SK-N-SH treated with all-trans-retinoic acid at 6 μM for 48 hours (cell line): ENCODE measurements at places on chromosomes 16 and 17.

- no peak for ATAC-seq
Observed at GRCh38 chr17:48711128-48711527, 11.2 kb downstream of the PRAC1 start.

GRCh38 chr17:3911271-3912053 lies 4.8 kb downstream of the P2RX1 start:
- no peak for ATAC-seq

GRCh38 chr17:80108036-80108971 lies 6.9 kb downstream of the GAA start:
- ATAC-seq: no peak

GRCh38 chr16:84215531-84215930 lies 24.3 kb downstream of the KCNG4 start:
- peak; percentile 90 for ATAC-seq

GRCh38 chr17:80558046-80558445 lies 13.4 kb downstream of the RPTOR start:
- no peak for ATAC-seq

DNA sequence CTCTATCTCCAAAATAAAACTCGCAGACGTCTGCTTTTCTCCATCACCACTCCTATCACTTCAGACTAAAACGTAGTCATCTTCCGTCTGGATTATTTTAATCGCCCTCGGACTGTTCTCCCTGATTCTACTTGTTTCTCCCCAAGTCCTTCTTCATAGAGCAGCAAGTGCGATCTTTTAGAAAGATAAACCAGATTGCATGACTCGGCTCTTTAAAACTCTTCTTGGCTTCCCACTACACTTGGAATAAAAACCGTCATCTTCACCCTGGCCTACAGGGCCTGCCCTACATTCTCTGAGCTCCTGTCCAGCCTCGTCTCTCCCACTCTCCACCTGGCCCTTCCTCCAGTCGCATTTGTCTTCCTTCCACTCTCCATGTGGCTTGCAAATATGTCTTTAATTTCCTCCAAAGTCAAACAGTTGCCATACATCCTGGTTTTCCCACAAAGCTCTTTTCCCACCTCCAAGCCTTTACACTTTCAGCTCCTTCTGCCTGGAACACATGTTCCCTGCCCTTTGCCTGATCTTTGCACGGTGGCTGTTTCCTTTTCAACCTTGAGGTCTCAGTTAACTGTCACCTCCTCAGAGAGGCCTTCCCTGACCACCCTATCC lies 70.5 kb upstream of the DHX40 start:
- ATAC-seq: no peak

GRCh38 chr17:40316571-40317344 lies 7.8 kb downstream of the RARA start:
- ATAC-seq: peak; percentile 30

GRCh38 chr16:89242795-89243200 lies 25.3 kb downstream of the ZNF778 start:
- no peak for ATAC-seq

DNA sequence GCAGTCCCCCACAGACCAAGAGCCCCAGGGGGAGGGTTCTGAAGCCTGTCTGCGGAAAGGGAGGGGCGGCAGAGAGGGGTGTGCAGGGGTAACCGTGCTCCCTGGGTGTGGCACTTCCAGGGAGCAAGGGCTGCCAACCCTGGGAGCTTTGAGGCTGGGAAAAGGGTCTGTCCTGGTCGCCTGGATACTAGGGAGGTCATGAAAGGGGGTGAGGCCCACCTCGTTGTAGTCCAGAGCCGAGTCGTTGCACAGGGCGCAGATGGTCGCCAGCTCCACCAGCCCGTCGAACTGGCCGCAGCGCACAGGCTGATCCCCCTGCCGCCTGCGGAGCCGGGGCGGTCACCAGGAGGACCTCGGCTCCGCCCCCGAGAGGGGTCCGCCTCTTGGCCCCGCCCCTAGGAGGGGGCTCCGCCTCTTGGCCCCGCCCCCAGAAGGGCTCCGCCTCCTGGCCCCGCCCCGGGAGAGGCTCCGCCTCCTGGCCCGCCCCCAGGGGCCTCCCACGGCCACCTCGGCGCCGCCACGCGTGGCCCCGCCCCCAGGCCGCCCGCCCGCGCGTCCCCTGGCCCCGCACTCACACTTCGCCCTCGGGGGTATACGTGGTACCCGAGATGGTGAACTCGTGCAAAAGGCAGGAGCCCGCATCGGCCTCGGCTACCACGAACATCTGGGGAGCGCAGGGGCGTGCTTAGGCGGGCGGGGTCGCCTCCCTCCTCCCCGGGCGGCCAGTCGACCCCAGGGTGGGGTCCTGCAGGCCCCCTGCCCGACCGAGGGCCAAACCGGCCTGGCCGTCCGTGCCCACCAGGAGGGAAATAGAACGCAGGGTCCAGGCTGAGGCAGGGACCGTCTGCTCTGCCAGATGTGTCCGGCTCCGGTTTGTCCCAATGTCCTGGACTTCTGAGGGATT lies 19.5 kb downstream of the ATP2A3 start:
- peak; percentile 91 for ATAC-seq

DNA sequence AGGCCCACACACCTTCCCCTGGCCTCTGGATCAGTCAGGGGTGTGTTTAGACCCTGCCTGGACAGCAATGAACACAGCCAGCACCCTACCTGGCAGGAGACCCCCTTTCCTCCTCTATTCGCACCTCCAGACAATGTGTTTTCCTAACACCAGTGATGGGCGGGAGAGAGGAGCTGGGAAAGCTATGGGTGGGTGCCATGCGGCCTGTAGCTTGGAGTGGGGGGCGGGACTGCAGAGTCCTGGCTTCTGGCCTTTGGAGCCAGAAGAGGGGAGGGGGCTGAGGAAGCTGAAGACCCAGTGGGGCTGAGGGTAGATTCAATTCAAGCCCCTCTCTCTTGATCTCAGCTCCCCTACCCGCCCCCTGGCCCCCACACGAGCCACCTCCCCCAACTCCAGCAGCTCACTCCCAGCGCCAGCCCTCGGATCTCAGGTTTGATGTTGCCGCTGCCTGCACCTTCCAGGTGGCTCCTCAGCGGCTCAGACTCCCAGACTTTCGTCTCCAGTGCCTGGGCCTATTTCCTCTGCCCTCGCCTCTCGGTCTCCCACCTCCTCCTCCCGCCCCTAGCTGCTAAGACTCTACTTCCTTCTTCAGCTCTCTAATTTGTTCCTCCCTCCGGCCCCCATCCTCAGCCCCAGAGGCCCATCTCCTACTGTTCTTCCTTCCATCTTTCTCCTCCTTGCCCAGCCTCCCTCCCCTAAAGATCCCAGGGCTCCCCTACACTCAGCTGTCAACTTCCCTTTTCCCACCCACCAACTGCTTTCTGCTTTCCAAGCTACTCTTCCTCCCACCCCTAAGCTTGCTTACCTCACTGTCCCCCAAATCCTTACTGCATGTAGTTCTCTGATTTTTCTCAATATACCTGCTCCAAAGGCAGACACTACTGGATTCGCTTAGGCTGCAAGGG lies 6.8 kb upstream of the SP6 start:
- ATAC-seq: no peak

DNA sequence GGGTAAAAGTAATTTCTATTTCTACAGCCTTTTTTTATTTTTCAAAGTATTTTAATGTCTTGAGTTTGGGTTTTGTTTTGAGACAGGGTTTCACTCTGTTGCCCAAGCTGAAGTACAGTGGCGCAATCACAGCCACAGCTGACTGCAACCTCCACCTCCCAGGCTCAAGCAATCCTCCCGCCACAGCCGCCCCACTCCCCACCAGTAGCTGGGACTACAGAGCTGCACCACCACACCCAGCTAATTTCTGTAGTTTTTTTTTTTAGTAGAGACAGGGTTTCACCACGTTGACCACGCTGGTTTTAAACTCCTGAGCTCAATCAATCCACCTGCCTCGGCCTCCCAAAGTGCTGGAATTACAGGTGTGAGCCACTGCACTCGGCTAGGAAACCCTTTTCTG lies 44.0 kb downstream of the TUBD1 start:
- no peak for ATAC-seq

DNA sequence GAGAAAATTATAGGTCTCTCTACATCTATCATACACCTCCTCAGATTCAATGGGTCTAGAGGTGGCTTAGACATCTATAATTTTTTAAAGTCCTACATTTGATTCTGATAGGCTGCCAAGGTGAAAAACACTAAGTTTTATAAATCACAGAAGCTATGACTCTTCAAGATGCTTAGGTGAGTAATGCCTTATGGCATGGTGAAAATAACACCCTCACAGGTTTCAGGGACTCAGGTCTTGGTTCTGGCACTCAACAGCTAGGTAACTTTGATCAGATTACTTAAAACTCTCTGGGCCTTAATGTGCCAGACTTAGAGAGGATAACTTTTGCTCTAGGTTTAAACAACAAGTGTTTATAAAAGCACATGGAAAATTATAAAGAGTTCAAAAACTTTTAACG lies 2.0 kb upstream of the COX10 start:
- ATAC-seq: no peak

DNA sequence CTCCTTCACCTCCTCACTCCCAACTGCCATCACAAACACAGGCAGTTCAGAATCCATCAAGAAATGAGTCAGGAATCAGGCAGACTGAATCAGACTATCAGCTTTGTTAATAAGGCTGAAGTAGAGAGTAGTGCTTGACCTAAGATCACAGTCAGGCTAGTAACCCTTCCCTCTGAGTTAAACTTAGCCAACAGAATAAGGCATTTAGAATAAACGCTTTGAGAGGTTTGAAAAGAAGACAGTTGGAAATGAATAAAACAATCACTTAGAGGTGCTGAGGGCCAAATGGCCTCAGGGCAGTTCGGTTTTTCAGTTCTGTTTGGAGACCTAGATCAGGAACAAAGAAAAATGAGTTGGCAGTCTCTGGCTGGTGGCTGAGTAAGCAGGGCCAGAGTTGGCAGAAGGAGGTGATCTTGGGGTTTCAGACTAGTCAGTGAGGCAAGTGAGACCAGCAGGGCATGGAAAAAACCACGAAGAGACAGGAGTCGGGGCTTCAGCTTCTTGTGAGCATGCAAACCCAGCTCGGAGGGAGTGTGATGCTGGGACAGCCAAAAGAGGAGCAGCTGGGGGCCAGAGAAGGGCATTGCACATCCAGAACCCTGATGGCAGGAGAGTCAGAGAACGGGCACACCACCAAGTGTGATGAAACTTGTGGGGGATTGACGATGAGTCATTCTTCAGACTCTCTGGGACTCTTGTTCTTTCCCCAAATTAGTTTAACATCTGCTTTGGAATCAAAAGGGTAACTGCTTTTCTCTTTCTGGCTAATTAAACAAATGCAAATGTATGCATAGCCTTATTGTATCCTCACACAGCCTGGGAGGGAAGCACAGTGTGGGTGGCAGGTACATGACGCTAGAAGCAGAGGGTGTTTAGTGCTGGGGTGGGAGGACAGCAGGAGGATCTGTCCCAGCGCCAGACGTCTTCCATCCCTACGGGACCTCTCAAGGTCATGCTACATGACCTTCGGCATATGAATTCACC lies 54.8 kb downstream of the SPECC1 start:
- peak; percentile 73 for ATAC-seq

- no peak for ATAC-seq
Observed at GRCh38 chr16:57531635-57532265, 4.6 kb downstream of the CCDC102A start.

- no peak for ATAC-seq
Observed at GRCh38 chr17:50265212-50265611, 9.1 kb upstream of the TMEM92 start.

- ATAC-seq: no peak
Observed at GRCh38 chr17:3335876-3336275, 37.7 kb upstream of the OR3A1 start.

DNA sequence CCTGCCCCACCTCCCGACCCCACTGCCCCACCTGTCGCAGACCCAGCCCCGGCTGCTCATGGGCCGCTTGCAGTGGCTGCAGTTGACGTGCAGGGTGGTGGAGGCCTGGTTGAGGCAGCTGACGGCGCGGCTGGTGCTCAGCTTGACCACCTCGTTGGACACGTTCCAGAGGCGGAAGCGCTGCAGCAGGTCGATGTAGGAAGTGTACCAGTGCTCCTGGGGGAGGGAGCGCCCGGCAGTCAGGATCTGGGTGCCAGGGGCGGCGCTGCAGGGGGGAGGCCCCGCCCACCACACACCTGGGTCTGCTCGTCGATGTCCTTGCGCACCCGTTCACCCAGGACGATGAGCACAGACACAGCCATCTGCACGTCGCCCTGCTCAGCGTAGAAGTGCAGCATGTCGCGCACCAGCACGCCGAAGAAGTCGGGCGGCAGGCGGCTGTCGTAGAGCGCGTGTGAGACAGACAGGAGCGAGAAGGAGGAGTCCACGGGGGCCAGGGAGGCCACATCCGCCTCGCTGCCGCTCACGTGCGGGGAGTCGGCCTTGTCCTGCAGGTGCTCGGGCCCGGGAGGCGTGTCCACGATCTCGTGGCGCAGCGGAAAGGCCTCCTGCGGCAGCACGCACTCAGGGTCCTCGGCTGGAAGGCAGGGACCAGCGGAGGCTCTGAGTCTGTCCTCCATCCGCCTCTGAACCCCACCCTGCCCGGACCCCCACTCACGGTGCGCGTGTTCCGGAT lies 995 bp upstream of the JMJD8 start:
- ATAC-seq: no peak

DNA sequence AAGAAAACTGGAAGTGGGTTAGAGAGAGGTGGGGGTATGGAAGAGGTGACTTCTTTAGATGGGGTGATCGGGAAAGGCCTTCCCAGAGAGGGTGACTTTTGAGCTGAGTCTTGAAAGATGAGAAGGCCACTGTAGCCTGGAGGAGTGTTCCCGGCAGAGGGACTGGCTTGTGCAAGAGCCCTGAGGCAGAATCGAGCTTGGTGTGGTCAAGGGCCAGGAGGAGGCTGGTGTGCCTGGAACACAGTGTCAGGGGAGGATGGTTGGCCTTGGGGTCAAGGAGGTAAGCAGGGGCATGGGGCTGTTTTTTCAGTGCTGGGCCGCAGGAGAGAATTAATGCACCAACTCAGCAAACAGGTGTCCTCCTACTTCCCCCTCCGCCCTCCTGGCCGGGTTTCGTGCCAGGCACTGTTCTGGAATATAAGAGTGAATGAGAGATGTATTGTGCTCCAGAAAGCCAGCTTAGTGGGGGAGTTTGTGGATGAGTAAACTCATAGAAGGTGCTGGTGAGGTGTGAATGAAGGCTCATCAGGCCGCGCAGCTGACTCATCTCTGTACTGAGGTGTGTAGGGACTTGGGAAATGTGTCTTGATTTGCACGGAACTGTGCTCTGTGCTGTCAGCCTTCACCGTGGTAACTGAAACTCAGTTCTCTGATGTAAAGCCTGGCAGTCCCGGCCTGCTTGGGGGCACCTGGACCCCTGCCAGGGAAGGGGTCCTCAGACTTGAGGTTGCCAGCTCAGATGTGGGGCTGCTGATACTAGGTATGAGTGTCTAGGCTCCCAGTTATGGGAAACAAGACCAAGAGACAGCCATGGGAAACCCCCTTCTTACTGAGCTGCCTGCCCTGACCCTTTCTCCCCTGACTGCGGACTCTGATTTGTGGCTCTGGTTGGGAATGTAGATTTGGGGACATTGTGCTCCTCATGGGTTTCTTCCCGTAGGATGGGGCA lies 15.3 kb downstream of the KSR1 start:
- no peak for ATAC-seq

GRCh38 chr16:86824751-86825296 lies 246.5 kb downstream of the FOXL1 start:
- no peak for ATAC-seq

- ATAC-seq: no peak
Observed at GRCh38 chr17:79627184-79627765, 16.4 kb upstream of the RBFOX3 start.
